ENCODE measurements at places on chromosomes 5 and 9.

DNA sequence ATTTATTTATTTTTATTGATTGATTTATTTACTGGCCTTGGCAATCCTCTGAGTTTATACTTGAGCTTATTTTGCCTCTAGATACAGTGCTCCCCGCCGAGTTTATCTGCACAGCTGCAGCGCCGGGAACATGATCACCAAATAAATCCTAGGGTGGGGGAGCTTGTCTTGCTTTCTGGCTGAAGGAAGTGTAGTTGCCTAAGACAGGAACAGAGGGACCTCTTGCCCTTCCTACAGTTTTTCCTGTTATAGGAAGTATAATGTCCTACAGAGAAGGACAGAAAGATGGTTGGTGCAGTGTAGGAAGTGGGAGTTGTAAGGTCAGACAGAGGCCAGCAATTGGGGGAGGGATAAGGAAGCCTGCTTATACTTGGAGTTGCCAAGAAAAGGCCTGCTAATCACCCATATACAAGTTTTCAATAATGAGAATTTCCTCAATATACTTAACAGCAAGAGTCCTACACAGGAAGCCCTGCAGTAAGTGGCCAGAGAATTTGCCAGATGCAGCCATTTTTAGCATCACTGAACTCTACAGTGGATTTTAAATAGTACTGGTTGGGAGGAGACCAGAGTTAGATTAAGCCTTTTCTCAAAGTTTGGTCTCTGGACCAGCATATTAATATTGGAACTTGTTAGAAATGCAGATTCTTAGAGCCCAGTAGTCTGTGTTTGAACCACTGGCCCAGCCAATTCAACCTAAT lies 7.7 kb downstream of the AOPEP start:
- no peak for DNase-seq

GRCh38 chr9:119234636-119235035 lies 134.6 kb downstream of the BRINP1 start:
- no peak for DNase-seq

DNA sequence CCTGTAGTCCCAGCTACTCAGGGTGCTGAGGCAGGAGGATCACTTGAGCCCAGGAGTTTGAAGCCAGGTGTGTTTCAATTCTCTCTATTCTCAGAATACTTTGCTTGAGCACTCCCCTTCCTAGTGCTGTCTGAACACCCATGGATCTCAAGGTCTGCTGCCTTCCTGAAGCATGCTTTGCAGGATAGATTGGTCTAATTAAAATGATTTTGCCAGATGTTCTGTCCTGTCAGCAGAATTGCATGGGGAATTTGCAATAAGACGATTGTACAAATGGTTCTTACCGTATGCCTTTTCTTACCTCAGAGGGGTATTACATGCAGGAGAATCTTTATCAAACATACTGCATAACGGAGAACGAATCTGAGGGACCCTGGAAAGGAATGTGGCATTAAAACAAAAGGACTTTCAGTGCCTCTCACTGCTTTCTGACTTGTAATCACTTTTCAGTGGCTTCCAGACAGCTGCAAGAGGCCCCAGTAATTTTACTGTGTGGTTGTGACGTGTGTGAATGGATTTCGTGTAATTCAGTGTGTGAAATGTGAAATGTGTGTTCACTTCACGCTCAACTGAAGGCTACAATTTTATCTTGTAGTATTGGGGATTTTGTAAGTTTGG lies 587.2 kb upstream of the SEMA6A start:
- no peak for DNase-seq

DNA sequence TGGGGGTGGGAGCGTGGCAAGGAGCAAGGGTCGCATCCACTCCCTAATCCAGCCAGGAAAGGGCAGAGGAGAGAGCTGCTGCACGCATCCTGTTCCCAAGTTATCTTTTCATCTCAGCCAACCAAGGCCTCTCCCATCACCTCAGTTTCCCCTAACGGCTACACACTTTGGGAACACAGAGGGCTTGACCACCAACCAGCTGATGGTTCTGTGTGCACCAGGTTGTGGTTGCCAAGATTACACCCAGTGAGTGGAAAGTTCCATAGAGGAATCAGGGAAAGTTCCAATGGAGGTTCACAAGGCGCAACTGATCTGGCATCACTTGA lies 53.9 kb downstream of the ADAM19 start:
- no peak for DNase-seq

GRCh38 chr5:139767960-139768359 lies 27.6 kb upstream of the PSD2 start:
- no peak for DNase-seq
